ENCODE measurements at places on chromosomes 3 and 15. TPM values are rescaled to one million over a fixed set of nuclear protein-coding genes. Genes with fewer than 3 reads are reported as not detected.

Gene KCNAB1
- total RNA-seq: 0.65 TPM

Gene GOLGA8T
- total RNA-seq: not detected

Gene PLA2G4D
- 0.49 TPM for total RNA-seq

Gene TLR9
- not detected for total RNA-seq

Gene MAP1A
- total RNA-seq: 59.4 TPM

Gene TMC3
- total RNA-seq: 0.95 TPM

Gene GOLGA6A
- not detected for total RNA-seq

Gene DISP2
- total RNA-seq: 16.1 TPM

Gene SPSB4
- total RNA-seq: 0.10 TPM

Gene GOLGA8Q
- total RNA-seq: 5.5 TPM

Gene RYR3
- 16.4 TPM for total RNA-seq

Gene LAMB2
- 82.0 TPM for total RNA-seq

Gene LRRC15
- 0.29 TPM for total RNA-seq

DNA sequence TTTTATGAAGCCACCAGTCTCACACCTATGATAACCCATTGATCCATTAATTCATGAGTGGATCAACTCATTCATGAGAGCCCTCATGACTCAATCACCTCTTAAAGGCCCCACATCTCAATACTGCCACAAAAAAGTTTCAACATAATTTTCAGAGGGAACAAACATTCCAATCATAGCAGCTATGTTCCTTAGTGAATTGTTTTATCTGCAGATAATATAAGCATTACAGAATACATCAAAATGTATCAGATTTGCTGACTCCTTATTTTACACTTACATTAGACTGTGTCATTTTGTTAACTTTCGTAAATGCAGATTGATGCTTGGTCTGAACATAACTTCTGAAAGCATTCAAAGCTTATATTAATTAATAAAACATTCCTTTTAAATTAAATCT, 155.3 kb upstream of the MBNL1 start:
- no peak for DNase-seq

- peak; percentile 55 for DNase-seq
Measured at GRCh38 chr3:121992601-121993560, 29.2 kb downstream of the ILDR1 start.

- peak; percentile 44 for DNase-seq
Measured at GRCh38 chr3:124780356-124780755, 50.1 kb downstream of the UMPS start.

GRCh38 chr15:97234851-97235610, 725.5 kb upstream of the ARRDC4 start:
- peak; percentile 63 for DNase-seq

GRCh38 chr3:59609657-59610348, 560.0 kb upstream of the CFAP20DC start:
- peak; percentile 23 for DNase-seq

- DNase-seq: peak; percentile 57
Measured at GRCh38 chr15:80777137-80777536, 2.0 kb upstream of the CEMIP start.

- no peak for DNase-seq
Measured at GRCh38 chr3:66428733-66429132, 72.1 kb downstream of the LRIG1 start.

GRCh38 chr15:88069561-88069960, 187.0 kb downstream of the NTRK3 start:
- no peak for DNase-seq

DNA sequence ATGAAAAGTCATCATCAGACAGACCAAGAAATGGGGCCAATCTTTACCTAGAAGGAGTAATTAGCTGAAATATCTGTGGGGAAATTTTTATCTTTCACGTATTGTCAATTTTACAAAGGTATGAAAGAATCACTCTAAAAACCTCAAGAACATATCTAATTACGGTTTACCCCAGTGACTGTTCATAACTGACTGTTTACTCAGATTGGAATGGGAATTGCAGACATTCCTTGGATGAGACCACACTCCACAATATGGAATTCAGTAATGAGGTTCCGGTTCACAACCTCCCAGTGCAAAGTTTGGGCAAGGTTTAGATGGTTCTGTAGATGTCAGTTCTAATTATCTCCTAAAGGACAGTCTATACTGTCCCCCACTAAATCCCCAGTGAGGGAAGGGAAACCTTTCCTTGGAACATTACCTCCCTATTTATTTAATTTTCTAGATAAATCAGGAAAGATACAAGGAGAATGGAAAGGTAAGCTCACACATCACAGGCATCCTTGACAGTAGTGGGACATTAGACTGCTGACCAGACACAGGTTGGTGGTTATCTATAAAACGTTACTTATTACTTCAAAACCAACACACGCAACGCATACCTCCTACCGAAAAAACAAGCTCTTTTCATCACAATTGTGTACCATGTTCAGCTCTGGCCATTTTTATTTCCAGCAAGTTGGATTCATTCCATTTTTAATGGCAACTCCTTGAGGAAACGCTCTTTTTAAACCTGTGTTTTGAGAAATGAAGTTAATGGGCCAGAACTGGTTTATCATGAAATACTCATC, 129.9 kb downstream of the RORA start:
- no peak for DNase-seq

DNA sequence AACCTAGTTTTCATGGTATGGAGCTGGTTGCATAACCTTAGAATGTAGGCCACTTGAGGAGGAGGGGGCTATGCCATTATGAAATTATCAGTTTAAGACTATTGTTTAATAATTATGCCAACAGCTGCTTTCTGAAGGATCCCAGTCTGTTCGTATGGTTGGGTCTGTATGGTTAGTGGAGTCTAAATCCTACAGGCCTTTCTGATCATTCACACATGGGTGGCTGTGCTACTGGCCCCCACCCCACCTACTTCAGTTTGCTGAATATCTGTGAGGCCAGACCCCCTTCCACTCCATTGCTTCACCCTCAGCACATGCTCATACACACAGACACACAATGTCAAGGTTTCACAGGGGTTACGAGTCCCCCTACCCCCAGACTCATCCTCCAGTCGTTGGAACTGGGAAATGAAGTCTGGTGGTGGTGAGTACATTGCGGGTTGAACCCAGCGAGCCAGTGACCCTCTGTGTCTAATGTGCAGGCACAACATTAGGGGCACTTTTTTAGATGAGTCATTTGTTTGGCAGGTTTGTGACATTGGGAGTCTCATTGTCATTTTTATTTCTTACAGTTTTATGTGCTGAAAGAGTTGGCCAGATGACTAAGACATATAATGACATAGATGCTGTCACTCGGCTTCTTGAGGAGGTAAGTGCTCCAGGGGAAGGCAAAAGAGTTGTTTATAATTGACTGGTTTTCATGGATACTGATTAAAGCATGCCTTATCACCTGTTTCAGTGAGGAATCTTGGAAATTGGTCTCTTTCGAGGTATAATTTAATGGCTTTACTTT, 85.3 kb downstream of the TRAK1 start:
- DNase-seq: no peak

GRCh38 chr3:193053046-193053435, 135.4 kb upstream of the MB21D2 start:
- DNase-seq: no peak

DNA sequence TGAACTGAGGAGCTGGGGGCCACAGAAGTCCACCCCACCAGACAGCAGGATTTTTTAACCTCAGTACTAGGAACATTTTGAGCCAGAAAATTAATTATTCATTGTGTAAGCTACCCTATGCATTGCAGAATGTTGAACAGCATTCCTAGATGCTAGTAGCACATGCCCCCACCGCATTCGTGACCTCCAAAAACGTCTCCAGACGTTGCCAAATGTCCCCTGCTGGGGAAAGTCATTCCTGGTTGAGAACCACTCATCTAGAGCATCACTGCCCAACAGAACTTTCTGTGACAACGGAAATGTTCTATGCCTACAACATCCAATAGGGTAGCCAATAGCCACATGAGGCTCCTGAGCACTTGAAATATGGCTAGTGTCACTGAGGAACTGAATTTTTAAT, 333.5 kb downstream of the FOXP1 start:
- DNase-seq: no peak

DNA sequence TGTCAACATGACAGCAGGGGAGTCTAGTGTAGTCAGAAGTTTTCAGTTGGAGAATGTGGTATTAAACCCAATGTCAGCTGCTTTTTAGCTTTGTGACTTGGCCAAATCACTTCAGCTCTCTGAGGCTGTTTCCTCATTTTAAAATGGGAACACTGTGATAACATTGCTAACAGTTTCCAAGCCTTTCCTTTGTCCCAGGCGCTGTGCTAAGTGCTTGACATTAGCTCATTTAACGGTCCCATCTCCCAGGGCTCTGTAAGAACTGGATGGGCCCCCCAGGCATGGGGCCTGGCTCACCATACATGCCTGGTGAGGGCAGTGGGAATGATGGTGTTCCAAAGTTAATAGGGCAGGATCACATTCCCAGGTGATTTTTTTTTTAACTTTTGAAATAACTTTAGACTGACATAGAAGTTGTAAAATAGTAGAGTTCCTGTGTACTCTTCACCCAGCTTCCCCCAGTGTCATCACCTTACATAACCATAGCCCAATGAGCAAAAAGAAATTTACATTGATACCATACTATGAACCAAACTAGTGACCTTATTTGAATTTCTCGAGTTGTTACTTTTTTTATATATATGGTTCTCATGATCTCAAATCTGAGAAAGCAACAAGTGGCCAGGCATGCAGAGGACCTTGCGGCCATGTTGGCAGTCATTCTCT, 7.7 kb downstream of the RASL12 start:
- DNase-seq: no peak

GRCh38 chr3:69411346-69411745, 25.5 kb upstream of the FRMD4B start:
- no peak for DNase-seq

DNA sequence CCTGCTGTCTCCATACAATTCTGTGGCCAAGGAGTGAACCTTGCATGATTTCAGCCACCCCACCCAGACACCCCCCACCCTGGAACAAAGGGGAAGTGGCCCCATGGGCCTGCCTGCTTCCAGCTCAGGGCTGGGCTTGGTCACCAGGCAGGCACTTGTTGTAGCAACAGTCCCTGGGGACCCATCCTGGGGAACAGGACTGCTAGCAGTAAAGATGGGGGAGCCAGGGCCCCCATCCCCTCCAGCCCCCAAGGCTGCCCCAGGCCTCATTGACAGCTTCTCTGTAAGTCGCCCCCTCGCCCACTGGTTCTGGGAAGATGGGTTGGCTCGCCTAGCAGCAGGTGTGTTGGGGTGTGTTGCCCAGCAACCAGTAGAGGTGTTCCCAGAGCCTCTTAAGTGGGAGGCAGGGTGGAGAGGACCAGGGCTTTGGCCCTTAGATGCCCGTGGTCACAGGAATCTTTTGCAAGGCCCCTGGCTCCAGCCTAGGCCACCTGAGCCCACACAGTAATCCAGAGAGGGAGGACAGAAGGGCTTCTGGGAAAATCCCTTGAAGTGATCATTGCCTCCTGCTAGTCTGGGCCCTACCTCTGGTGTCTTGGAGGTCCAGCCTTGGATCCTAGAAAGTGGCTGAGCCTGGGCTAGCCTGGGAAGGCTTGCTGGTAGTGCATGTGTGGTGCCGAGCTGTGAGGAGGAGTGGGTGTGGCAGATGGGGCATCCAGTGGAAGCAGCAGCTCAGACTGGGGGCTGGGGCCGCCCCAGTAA, 48.9 kb downstream of the CYP11A1 start:
- no peak for DNase-seq

DNA sequence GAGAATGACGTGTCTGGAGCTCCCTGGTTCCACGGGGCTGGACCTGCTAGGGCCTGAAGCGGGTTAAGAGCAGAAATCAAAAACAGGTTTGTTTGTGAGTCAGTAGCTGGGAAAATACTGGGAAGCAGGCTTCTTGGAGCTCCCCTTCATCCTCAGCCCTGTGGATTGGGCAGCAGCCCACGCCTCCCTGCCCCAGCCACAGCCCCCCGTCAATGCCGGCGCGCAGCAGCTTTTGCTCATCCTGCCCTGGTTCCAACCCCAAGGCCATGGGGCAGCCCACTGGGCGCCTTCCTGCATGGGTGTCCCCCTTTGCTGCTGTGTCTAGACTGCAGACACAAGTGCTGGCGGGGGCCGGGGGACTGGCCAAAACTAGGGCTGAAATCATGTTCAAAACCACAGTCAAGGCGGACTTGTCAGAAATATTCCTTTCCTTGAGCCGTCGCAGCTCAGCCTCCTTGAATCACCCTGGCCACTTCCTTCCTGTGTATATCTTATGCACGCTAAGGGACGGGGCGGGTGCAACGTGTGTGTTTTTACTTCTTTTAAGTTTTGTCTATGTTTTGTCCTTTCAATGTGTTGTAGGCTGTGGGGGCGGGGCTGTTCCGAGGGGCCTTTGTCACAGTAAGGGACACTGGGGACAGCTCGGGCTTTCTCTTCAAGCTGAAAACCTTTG, 108.1 kb downstream of the KLF13 start:
- DNase-seq: peak; percentile 69

GRCh38 chr3:193241716-193242115, 694 bp downstream of the PLAAT1 start:
- DNase-seq: no peak

- DNase-seq: no peak
Measured at GRCh38 chr3:66488492-66488891, 12.3 kb downstream of the LRIG1 start.

- no peak for DNase-seq
Measured at GRCh38 chr3:53137835-53138446, 7.7 kb upstream of the RFT1 start.

DNA sequence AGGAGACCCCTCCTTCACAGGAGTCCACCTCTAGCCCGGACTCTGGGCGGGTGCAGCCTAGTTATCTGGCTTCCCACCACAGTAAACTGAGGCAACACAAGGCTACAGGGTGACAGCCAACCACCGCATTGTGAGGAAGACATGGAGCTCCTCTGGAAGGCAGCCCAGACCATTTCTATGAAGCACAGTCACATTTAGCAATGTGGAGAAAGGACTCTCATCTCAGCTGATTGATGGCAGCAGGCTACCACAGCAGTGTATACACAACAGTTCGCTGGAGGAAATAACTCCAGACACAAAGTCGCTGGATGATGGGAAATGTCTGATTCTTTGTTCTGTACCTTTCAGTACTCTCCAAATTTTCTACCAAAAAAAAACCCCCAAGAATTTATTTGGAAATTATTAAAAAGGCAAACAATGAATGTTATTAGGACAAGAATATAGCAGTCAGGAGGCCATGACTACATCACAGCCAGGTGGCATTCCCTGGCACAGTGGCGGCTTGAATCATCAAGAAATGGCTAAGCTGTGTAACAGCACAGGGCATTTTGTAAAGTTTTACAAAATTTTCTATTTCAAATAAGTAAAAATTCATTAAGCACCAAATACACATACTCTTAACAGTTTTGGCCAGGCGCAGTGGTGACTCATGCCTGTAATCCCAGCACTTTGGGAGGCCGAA, 40.1 kb downstream of the FAN1 start:
- DNase-seq: no peak

DNA sequence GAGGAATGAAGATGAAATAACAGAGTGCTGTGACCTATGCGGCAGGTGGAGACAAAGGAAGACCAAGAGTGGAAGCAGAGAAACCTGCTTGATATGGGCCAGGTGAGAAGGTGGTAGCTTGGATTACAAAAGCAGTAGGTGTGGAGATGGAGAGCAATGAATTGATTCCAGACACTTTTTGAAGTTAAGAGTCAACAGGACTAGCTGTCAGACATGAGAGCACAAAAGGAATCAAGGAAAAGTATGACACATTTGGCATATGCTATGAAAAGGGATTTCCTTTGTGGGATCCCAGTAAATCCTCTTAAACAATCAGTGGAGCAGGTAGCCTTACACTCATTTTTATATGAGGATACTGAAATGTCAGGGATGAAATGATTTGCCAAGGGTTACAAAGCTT, 160.5 kb downstream of the GREM1 start:
- DNase-seq: no peak
